ENCODE measurements at places on chromosomes 1 and 21. TPM values are rescaled to one million over a fixed set of nuclear protein-coding genes. Genes with fewer than 3 reads are reported as not detected.

Gene FCRL5
- not detected for total RNA-seq

Gene ZNF683
- total RNA-seq, result not detected

Gene SERTAD4
- 1.9 TPM for total RNA-seq

Gene SPRR2B
- not detected for total RNA-seq

Gene PLA2G5
- total RNA-seq, result 7.5 TPM

Gene EPHB2
- 10.1 TPM for total RNA-seq

Gene ANGEL2
- total RNA-seq, result 29.1 TPM

Gene DCST1
- total RNA-seq, result not detected

Gene FNDC5
- 2.9 TPM for total RNA-seq

Gene CYP4A11
- not detected for total RNA-seq

Gene MIXL1
- not detected for total RNA-seq

Gene WNT3A
- not detected for total RNA-seq

Gene MEX3A
- 1.1 TPM for total RNA-seq

Gene TMOD4
- total RNA-seq, result not detected

Gene LHX8
- total RNA-seq, result not detected

Gene SRSF4
- 164 TPM for total RNA-seq

Gene TIAM1
- 2.2 TPM for total RNA-seq

Gene RPE65
- total RNA-seq, result not detected

Gene MROH9
- not detected for total RNA-seq

Gene ANKRD34A
- 1.6 TPM for total RNA-seq

Gene TNFAIP8L2
- not detected for total RNA-seq

Gene MTARC2
- total RNA-seq, result 3.2 TPM

Gene CFHR3
- total RNA-seq, result not detected

Gene RGS8
- total RNA-seq, result not detected

Gene PPP1R12B
- total RNA-seq, result 5.1 TPM

Gene FMO3
- 1.2 TPM for total RNA-seq

Gene PDE9A
- total RNA-seq, result 1.1 TPM

Gene NTNG1
- total RNA-seq, result 11.2 TPM

All from pericardium fibroblast (primary cell).